SK-MEL-5 (cell line): ENCODE measurements at places on chromosomes 6 and 20.
A peak's percentile ranks its signal among the peaks of the same experiment; 100 is the strongest.

DNA sequence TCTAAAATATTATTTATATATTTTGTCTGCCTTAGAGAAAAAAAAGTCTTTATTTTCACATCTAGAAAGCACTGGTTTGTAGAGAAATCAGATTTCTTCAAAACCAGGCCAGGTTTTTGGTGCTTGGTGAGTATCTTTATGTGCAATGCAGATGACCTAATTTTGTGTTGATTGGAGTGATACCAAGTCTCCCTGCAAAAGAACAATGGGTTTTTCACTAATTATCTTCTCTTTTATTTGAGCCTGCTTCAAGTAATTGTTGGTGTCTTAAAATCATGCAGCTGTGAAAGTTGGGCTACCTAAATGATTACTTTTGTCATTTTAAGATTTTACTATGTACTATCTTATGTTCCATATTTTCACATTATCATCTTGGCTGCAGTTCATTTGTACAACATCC lies 874.7 kb downstream of the TFAP2A start:
- DNase-seq = no peak

GRCh38 chr6:20204512-20204894 lies 7.8 kb downstream of the MBOAT1 start:
- DNase-seq = peak; percentile 49

GRCh38 chr6:14035874-14036273 lies 81.7 kb upstream of the CD83 start:
- DNase-seq = no peak

GRCh38 chr20:34970846-34971560 lies 15.3 kb downstream of the MYH7B start:
- no peak for DNase-seq

- no peak for DNase-seq
Measured at GRCh38 chr6:3433005-3433404, 23.8 kb downstream of the SLC22A23 start.

DNA sequence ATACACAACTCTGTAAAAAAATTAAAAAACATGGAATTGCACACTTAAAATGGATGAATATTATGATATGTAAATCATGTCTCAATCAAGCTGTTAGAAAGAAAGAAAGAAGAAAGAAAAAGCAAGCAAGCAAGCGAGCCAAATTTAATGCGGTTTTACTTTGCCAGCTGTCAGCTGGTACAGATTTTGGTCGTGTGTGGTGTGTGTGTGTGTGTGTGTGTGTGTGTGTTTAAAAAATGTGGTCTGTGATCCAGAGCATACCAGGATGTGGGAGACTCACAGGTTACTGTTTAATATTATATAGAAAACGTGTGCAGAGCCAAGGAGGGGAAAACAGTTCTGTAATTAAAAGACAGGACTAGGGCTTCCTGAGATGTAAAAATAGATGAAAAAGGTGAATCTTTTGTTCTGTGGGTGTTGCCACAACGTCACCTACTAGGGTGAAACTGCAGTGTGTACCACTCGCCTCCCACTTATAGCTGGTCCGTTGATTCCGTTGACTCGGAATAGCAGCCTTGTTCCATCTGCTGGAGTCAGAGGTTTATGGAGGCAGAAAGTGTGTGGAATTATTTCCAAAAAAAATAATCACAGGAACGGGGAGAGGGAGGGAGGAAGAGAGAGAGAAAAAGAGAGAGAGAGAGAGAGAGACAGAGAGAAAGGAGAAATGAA lies 197.7 kb downstream of the BCAS1 start:
- DNase-seq = no peak

GRCh38 chr20:47704746-47705496 lies 80.4 kb downstream of the SULF2 start:
- DNase-seq = no peak

- DNase-seq = no peak
Measured at GRCh38 chr6:122751326-122751725, 28.2 kb upstream of the FABP7 start.
